Panc1 (cell line): ENCODE measurements at places on chromosomes 11 and 22.

GRCh38 chr11:102138670-102139069 is 28.4 kb downstream of the YAP1 start:
- DNase-seq, result no peak

GRCh38 chr22:37560608-37561211 is 430 bp downstream of the CDC42EP1 start:
- no peak for DNase-seq

- no peak for DNase-seq
Measured at GRCh38 chr11:117430293-117430955, 102.8 kb downstream of the CEP164 start.

GRCh38 chr11:126008956-126009355 is 53.7 kb downstream of the CDON start:
- no peak for DNase-seq

- no peak for DNase-seq
Measured at GRCh38 chr11:121741351-121741760, 288.6 kb upstream of the SORL1-AS1 start.

DNA sequence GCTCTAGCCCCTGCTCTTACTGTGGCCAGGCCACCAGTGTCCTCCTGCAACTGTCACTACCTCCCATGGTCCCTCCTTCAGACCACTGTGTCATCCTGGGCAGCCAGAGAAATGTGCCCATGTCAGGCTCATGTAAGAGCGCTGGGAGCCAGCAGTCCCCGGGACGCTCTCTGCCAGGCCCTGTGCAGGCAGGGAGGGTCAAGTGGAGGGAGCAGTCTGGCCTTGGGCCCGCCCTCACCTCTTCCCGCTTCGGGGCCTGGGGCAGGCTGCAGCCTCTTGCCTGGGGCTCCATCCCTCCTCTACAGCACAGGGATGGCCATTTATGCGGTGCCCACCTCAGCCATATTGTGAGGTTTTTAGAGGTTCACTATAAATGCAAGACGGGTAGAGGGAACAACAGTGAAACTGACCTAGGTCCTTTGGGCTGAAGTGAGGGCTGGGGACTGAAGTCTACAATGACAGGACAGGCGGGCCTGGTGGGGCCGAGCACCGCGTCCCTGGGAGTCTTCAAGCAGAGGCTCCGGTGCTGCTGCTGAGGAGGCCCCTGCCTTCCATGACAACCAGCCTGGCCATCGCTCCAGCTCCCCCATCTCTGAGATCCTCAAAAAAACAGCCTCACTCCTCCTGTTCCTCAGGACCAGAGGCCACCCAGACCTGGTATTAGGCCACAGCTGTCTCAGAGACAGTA is 54.9 kb upstream of the TTLL12 start:
- no peak for DNase-seq

DNA sequence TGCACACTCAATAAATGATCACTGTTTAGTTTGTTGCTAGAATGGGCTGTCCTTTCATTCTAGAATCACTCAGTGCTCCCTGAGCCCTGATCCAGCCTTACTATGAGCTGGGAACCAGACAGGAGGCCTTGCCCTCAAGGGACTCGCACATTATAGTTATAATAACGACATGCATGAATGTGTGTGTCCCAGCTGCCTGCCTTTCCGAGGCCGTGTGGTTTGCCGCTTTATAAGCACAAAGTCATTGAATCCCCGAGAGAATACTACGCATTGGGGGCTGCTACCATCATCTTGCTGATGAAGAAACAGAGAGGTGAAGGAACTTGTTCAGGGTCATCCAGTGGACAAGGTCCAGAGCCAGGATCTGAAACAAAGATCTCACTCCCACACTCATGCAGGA is 75.7 kb downstream of the NFAM1 start:
- DNase-seq, result no peak

GRCh38 chr22:20542736-20543135 is 35.3 kb downstream of the MED15 start:
- DNase-seq, result no peak

DNA sequence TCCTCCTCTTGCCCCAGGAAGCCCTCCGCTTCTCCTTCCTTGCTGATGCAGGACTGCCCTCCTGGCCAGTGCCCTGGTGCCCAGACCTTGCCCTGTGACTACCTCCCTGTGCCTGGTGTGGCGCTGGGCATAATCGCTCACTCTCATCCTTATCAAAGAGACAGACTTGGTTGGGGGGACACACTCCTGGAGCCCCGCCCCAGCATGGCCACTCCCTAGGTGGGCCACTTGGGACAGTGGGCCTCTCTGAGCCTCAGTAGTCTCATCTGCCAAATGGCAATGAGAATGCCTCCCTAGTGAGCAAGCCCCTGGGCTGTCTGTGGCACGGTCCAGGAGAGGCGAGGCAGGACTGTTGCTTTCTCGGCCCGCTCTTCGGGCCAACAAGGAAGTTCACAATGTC is 72.7 kb upstream of the TSPAN18 start:
- DNase-seq, result no peak

DNA sequence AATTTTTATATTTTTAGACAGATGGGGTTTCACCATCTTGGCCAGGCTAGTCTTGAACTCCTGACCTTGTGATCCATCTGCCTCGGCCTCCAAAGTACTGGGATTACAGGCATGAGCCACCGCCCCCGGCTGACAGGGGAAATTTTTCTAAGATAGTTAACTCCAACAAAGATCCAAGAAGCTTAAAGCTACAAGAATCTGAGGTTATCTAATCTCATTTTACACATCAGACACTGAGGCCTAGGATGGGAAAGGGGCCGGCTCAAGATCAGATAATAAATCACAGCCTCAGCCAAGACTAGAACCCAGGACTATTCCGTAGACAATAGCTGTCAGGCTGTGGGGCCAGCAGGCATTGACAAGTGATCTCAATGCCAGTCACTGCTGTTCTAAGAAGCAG is 94.0 kb downstream of the AMBRA1 start:
- DNase-seq, result no peak

DNA sequence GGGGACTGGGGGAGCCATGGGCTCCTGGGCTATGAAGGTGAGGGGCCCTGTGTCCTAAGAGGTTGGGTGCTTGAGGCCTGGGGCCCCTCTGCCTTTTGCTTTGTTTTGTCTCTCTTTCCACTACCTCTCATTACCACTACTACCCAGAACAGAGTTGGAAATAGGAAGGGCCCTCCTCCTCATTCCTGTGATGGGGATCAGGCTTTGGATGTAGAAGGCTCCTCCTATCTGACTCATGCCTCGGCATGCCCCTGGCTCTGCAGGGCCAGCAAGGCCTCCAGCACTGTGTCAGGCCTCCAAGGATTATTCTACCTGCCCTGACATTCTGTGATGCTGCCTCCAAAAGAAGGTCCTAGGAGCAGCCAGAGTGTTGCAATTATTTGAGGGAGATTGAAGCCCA is 766 bp downstream of the IZUMO1R start:
- no peak for DNase-seq

GRCh38 chr22:38313384-38313955 is 3.8 kb downstream of the CSNK1E start:
- DNase-seq, result peak; percentile 68

DNA sequence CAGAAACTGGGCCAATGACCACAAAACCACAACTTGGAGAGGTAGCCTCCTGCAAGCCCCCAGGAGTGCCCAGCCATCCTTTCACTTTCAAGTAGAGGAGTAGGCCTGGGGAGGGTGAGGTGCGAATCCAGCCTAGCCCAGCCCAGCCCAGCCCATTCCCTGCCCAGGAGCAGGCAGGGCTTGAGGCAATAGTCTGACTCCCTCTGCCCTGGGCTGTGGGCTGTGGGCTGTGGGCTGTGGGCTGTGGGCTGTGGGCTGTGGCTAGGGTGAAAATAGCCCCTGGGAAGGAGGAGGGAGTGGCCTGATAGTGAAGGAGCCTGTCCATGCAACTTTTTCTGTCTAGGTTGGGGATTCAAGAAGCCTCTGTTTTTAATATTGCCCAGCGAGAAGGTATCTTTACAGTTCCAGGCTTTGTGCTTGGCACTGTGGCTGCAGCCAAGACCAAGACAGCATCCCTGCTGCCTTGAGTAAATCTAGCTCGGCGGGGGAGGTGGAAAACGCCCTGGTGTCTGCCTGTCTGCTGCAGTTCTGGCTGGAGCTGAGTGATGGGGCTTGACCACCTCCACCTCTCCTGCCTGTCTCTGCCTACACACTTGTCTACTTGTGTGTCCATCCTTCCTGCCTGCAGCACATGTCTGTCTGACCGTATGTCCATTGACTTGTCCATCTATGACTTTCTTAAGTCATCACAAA is 40.7 kb downstream of the LMO1 start:
- DNase-seq, result no peak

DNA sequence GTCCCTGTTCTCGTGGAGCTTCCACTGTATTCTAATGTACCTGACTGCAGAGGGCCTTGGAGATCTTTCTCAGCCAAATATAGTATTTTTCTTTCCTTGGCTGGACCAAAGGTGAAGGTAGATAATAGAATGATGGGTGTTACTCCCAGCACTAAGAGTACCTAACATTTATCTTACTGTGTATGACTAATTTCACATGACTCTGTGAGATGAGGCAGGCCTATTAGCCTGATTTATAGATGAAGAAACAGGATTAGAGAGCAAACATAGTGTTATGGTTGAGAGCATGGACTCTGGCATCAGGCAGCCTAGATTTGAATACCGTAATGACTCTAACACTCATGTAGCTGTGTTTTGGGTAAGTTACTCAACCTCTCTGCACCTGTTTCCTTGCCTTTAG is 2.7 kb downstream of the ACO2 start:
- DNase-seq, result no peak

- DNase-seq, result no peak
Measured at GRCh38 chr22:19691721-19692341, 22.5 kb upstream of the SEPTIN5 start.

GRCh38 chr11:123188508-123189165 is 6.4 kb downstream of the CLMP start:
- DNase-seq, result no peak

DNA sequence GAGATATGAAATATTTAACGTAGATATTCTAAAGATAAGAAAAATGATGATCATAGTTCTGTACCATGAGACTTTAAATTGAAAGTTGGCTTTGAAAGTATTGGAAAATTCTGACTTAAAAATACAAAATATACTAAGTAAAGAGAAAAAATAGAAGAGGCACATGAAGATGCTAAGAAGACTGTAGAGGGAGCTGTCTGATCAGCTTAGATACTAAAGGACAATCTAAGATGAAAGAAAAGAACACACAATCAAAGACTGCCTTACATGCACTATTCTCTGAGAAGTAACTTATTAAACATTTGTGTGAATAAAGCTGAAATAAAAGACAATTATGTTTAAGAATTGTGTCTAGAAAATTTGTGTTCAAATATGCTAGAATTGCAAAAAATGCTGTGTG is 55.1 kb downstream of the RBMXL2 start:
- DNase-seq, result peak; percentile 43

DNA sequence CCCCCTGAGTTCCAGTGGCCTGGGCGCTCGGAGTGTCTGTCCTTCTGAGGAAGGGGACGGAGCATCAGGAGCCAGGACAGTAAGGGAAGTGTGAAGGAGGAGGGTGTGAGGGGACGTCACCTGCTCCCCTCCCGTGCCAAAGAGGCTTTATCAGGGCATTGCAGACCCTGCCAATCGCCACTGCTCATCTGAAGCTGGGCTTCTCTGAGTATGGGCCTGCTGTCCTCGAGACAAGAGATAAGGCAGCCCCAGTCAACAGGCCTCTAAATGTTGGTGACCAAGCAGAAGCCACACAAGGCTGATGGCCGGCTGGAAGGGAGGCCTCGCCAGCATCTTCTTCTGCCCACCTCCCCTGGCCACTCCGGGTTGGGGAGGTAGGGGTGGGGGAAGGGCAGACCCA is 29.8 kb downstream of the LIF start:
- no peak for DNase-seq

- no peak for DNase-seq
Measured at GRCh38 chr11:78905756-78906155, 331.1 kb upstream of the NARS2 start.

DNA sequence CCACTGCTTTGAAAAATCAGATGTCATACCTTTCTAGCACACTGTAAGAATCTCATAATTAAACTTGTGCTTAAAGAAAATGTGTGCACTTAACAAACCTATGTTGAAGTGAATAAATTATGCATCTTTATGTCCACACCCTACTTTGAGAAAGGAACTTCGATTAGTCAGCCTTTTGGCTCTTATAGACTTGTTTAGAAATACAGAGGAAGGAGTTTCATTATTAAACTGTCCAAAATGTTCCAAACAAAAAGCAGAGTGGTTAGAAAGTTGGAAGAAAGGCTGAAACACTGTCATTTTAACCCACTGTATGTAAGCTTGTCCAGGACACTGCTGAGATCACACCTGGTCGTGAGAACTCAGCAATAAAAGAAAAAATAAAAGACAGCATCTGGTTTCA is 863.2 kb upstream of the CHORDC1 start:
- DNase-seq, result no peak

GRCh38 chr11:112806876-112807275 is 154.3 kb upstream of the NCAM1 start:
- DNase-seq, result no peak

GRCh38 chr11:62881579-62882430 is 1.1 kb downstream of the SLC3A2 start:
- DNase-seq, result peak; percentile 81

DNA sequence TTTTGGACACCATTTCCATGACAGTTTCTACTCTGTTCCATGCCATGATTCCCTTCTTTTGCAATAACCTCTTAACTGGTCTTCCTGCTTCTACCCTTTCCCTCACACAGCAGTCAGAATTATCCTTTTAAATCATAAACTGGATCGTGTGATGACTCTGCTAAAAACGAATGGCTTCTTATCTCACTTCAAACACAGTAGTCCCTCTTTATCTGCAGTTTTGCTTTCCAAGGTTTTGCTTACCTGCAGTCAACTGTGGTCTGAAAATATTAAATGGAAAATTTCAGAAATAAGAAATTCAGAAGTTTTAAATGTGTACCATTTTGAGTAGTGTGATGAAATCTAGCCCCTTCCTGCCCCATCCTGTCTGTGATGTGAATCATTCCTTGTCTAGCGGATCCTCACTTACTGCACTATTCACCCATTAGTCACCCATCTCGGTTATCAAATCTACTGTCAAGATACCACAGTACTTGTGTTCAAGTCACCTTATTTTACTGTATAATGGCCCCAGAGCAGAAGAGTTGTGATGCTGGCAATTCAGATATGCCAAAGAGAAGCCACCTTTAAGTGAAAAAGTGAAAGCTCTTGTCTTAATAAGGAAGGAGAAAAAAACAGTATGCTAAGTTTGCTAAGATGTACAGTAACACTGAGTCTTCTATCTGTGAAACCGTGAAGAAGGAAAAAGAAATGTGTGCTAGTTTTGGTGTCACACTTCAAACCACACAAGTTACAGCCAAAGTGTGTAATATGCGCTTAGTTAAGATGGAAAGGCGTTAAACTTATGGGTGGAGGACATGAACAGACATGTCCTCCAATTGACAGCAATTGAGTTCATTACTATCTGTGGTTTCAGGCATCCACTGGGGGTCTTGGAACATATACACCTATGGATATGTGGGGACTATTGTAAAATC is 283.0 kb downstream of the DDX10 start:
- no peak for DNase-seq

DNA sequence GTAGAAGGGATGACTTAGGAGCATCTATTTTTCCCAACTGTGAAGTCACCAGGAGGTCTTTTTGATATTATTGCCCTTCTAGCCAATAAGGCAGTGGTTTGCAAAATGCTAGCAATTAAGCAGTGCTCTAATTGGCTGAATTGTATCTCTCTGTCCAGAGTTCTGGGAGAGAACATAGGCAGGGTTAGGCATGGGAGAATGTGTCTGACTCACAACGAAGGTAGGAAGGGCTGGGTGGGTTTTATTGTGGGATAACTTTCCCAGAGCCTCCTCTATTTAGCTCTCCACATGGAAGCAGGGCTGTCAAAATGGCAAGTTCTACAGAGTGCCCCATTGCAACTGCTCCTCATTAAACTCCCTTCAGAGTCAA is 415.9 kb upstream of the CADM1 start:
- DNase-seq, result no peak
